ENCODE measurements at places on chromosomes 11 and 22.

DNA sequence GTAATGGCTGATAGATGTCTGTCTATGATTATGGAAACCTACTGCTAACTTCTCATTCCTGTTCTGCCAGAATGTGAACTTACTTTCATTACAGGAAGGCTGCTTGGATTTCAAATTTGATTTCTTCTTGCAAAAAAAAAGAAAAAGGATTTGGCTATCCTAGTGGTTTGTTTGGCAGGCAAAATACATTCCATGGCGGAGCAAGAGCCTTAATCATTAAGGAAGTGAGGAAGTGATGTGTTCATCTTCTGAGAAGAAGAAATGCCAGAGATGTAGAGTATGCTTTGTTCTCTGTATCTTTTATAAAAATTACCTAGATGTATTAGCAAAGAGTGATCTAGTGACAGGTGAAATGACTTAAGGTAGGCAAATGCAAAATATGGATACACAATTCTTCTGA is 356.3 kb downstream of the SOX6 start:
- DNase-seq: no peak

GRCh38 chr11:3126207-3126865 is 38.8 kb downstream of the OSBPL5 start:
- peak; percentile 82 for DNase-seq

DNA sequence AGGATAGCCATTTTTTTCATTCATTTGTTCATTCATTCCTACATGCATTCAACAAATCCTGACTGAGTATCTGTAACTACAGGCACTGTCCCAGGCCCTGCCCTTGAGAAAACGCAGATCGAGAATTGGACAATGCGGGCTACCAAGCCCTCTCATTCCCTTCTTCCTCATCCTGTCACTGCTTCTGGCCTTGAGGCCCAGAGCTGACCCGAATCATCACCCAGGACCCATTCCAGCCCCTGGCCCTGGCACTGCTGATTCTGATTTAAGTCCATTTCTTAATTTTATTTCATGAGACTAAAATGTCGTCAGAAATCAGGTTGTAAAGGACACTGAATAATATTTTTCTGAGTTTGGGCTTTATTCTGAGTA is 24.3 kb downstream of the COMMD9 start:
- DNase-seq: no peak

- peak; percentile 87 for DNase-seq
Measured at GRCh38 chr11:60913793-60914632, at the start of gene TMEM109. Gene TMEM109 (plus strand): TSS chr11:60914158. CDS start chr11:60919694, 5,536 bp downstream.

DNA sequence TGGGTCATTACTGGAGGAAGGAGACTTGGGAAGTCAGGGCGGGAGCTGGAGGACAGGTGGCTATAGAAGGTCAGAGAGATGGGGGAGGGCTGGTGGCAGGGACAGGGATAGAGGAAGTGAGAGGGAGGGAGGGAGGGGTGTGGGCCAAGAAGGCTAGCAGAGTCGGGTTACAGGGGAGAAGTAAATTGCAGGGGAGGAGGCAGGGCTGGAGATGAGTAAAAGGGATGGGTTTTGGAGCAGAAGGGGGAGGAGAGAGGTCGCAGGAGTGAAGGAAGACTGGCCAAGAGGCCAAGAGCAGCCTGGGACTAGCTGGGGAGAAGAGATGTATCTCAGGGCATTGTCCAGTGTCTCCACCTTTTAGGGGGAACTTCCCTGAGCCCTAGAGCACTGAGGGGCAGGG is 33.0 kb downstream of the LRRC10B start:
- peak; percentile 55 for DNase-seq

DNA sequence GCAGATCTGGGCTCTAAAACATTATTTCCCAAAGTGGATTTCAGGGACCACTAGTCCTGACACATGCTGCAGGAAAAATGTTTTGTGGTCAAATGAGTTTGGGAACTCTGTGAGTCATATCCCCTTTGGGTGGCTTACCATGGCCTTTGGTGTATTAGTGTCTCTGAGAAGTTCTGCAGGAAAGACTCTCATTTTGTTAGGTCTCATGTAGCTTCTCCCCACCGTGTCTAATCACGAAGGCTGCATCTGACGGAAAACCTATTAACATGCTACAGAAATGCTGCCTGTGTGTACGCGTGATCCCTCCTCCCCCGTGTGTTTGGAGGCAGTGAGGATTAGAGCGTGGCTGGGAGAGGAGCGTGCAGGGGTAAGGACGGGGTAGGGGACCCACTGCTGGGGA is 191.7 kb downstream of the ST3GAL4 start:
- DNase-seq: no peak

GRCh38 chr22:17218341-17218740 is 894 bp downstream of the ADA2 start:
- DNase-seq: no peak

DNA sequence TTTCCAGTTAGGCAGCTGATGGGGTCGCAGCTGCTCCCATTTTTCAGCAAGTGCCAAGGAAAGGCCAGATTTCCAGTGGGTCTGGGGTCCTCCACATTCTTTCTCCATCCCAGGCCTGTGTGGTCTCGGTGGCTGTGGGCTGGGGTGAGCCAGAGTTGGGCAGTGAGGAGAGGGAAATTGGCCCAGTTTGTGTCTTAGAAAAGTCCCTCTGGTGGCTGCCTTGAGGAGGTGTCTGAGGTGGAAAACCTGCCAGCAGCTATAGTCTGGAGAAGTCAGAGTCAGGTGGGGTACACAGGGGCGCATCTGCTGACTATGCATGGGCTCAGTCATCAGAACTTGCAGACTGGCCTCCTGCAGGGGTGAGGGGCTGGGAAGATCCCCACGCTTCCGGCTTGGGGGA is 30.5 kb downstream of the MRGPRD start:
- DNase-seq: no peak

- DNase-seq: no peak
Measured at GRCh38 chr11:71542879-71543777, 5.1 kb upstream of the KRTAP5-9 start.

DNA sequence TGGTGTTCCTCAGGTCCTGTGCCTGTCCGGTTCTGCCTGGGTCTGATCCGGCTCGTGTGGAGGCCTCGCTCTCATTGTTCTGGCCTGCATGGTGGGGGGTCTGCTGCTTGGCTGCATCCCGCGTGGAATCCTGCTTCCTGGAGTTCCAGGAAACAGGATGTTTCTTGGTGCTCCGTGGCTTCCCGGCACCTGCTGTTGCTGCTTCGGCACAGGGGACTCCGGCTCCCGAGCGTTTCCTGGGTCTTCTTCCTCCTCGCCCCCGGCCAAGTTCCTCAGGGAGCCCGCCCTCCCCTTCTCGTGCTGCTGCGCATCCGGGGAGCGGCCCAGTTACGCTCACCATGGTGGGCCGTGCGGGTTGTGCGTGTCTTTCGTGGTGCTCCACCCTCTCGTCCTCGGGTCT is 29.9 kb downstream of the GLB1L2 start:
- no peak for DNase-seq

DNA sequence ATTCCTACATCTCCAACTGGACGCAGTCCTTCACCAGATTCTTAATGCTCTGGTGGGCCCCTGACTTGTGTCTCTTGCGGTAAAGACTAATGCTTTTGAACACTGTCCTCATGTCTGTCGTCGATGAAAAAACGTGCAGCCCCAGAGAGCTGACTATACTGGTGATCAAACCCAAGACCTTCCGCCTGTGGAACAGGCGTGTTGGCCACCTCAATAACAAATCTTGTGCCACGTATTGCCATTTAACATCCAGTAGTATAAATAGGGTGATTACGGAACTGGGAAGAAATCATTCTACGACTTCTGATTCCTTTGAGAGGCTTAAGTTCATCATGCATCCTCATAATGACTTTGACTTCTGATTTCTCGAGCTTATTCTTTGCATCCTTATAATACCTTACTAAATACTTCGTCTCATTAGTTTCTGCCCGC is 45.6 kb downstream of the OR4D9 start:
- no peak for DNase-seq

- no peak for DNase-seq
Measured at GRCh38 chr11:2806351-2807024, 79.1 kb downstream of the CDKN1C start.

GRCh38 chr11:71462726-71463125 is 9.7 kb downstream of the NADSYN1 start:
- DNase-seq: no peak

DNA sequence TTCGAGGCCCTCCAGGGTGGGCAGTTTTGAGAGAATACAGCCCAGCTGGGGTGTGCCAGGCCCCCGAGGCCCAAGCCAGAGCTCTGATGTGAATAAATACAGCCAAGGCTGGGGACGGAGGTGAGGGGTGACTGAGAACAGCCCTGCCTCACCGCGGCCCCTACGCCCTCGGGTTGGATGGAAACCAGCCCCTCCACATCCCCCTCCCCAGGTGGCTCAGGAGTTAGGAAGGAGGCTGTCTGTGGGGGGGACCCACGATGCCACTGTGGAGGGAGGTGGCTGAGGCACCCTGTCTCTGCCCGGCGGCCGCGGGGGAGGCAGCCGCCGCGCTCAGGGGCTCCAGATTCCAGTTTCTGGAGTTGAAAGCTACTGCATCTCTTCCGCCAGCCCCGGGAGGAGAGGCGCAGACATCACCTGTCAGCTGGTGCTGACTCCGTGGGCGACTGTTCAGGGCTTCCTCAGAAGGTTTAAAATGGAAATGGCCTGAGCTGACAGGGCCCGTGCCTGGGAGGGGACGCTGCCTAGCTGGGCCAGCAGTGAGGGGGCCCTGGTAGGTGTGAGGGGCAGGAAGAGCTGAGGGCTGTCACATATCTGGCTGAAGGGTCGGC is 1.4 kb downstream of the FLRT1 start:
- no peak for DNase-seq

GRCh38 chr11:21481255-21481654 is 711.6 kb upstream of the ANO5 start:
- no peak for DNase-seq

GRCh38 chr11:50275133-50275532 is 242.5 kb downstream of the OR4C45 start:
- DNase-seq: no peak

All from DMS153 (cell line).